ENCODE measurements at places on chromosomes 4 and X. TPM values are rescaled to one million over a fixed set of nuclear protein-coding genes. Genes with fewer than 3 reads are reported as not detected.

DNA sequence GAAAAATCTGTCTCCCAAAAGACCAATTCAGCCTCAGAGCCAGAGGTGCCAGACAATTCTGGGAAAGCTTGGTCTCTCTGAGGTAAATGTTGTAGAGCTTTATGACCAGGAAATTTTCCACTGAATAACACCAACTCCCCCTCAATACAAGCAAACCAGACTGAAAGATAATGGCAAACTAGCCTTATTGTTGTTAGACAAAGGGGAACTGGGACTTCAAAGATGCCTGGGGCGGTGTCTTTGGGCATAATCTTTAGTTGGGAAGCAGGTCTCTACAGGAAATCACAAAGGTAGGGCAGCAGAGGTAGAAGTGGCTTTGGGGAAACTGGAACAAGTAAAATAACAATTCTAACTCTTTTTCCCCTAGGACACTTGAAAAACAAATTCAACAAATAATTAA, 12.0 kb downstream of the COL4A6 start:
- DNase-seq = no peak

BST1 gene
- 4.4 TPM for total RNA-seq

DNA sequence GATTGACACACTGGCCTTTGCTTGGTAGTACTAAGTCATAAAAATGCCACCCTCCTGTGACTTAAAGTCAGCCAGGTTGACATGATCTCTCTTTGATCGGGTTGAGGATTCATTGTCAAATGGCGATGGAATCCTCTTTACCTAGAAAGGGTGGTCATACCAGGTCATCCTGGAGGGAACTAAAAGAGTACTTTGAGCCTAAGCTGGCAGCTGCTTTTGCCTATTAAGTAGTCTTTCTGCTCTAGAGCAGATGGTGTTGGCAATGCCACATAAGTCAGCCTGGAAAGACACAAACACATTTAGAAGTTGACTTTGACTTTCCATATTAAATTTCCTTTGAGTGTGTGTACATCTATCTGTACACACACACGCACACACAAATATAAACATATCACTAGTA, 39.2 kb upstream of the C4orf54 start:
- DNase-seq = no peak

BEX1 gene
- total RNA-seq = 0.54 TPM

DNA sequence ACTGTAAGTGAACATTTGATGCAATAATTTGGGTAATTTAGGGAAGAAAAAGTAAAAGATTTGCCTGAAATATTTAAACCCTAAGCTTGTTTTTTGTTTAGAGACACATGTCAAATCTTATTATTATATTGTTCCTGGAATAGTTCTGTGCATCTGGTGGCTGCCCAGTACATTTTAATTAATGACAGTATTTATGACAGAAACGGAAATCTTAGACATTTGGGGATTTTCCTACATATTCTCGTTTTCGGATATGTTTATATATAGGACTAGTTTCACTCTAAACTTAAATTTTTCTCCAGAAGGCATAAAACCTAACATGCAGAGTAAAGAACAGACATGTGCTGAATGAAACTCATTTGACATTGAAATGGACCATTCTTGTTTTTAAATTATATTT, 125.6 kb upstream of the PAQR3 start:
- DNase-seq = no peak

DNA sequence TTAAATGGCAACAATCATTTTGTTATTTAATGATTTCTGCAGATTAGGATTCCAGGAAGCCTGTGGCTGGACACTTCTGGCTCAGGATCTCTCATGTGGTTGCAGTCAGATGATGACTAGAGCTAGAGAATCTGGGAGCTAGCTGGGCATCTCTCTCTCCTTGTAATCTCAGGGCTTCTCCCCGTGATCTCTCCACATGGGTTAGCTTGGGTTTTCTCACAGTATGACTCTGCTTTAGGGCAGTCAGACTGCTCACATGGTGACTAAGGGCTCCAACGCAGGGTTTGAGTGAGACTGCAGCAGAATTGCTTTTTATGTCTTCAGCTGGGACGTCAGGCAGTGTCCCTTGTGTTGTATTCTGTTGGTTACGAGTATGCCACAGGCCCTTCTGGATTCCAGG, 361.4 kb downstream of the CBLL2 start:
- DNase-seq = no peak

DNA sequence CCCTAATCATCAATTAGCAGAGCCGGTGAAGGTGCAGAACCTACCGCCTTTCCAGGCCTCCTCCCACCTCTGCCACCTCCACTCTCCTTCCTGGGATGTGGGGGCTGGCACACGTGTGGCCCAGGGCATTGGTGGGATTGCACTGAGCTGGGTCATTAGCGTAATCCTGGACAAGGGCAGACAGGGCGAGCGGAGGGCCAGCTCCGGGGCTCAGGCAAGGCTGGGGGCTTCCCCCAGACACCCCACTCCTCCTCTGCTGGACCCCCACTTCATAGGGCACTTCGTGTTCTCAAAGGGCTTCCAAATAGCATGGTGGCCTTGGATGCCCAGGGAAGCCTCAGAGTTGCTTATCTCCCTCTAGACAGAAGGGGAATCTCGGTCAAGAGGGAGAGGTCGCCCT, 3.3 kb upstream of the OPN1LW start:
- DNase-seq = no peak

DNA sequence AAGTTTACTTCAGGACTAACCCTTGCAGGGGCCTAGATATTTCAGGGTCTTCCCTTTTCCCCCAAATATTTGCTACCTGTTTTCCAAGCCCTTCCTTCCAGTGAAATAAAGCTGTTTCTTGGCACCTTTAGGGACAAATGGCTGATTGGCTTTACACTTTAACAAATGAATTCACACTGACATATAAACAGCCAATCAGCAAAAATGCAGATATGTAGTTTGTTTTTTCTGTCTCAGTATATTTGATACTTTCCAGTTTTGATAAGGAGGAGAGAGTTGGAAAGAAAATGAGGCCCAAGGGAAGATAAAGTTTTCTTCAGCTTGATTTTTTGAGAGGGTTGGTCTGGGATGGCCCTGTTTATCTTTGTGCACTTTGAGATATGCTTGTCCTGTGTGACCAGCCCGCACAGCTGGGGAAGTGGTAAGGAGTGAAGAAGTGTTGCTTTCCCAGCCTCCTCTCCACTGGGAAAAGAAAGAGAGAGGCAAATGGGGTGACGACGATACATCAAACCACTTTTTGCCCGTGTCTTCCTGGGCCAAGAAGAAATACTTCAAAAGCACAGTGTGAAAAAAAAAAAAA, 67.5 kb downstream of the MGST2 start:
- DNase-seq = no peak
